ENCODE measurements at places on chromosomes 2 and 18. TPM values are rescaled to one million over a fixed set of nuclear protein-coding genes. Genes with fewer than 3 reads are reported as not detected.

The AOX1 gene
- total RNA-seq: not detected

The CRYBA2 gene
- total RNA-seq: not detected

The SLC19A3 gene
- total RNA-seq: not detected

The COL4A3 gene
- not detected for total RNA-seq

The LINC00305 gene
- total RNA-seq: not detected

The ATG16L1 gene
- 67.6 TPM for total RNA-seq

The CXCR1 gene
- 0.14 TPM for total RNA-seq

The KCNG3 gene
- 0.11 TPM for total RNA-seq

Data from activated naive CD8-positive, alpha-beta T cell treated with anti-CD3 and anti-CD28 coated beads, Interleukin-2, amount 10 ng/mL, durations not matched to agents 7 days and 5 days (primary cell).